Bone marrow (tissue), 2 donors: ENCODE measurements at places on chromosomes 1 and 21.
A peak's percentile ranks its signal among the peaks of the same experiment; 100 is the strongest.

DNA sequence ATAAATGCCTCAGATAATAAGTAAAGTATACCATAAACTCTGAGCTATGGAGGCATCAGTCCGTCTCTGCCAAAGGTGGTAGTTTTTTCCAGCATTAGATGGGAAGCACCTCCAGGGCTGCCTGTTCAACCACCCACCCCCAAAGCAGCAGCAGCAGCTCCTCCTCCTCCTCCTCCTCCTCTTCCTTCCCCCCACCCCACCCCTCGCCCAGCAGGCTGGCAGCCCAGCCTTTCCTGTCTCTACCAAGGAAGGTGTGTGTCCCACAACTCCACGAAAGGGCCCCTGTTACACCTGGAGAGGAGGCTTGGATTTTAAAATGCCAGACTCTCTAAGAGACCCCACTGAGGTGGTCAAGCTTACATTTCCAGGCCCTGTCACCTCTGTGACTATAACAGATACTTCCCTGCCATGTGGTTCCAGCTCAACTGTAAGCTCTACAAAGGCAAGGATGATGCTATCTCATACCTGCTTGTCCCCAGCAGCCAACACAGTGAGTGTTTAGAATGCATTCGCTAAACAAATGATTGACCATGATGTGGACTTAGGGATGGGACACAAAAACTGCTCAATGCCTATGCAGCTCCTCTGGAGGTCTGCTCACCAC lies 76.7 kb downstream of the GFI1 start:
- no peak for DNase-seq

DNA sequence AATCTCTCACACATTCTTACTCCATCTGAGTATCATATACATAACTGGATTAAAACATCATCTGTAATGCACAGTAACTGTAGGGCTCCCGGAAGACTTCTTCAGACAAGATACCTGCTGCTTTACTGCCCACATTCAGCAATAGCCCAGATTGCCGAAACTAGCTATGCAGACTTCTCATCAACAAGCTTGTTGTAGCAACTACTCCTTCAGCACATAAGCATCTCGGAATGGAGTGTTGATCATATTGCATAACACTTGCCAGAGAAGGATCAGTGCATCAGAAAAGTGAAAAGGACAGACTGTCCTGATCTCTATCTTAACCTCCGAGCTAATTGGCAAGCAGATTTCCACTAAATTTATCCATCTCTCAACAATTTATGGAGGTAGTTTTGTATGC lies 354.6 kb upstream of the C1orf87 start:
- no peak for DNase-seq

DNA sequence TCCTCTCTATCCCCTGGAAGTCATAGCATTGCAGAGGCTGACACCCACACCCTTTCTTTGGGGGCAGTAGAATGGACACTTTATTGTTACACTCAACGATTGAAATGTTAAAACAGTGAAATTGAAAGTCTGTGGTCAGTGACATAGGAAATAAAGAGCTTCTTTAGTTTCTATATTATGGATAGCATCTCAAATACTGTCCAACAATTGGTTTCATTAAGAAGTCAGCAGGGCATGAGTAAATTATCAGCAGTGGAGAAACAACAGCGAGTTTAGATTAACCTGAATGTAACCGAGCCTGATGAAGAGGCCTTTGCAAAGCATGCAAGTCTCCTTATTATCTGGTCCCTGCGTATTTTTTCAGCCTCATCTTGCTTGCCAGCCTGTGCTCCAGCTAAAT lies 350.7 kb downstream of the NTNG1 start:
- no peak for DNase-seq

DNA sequence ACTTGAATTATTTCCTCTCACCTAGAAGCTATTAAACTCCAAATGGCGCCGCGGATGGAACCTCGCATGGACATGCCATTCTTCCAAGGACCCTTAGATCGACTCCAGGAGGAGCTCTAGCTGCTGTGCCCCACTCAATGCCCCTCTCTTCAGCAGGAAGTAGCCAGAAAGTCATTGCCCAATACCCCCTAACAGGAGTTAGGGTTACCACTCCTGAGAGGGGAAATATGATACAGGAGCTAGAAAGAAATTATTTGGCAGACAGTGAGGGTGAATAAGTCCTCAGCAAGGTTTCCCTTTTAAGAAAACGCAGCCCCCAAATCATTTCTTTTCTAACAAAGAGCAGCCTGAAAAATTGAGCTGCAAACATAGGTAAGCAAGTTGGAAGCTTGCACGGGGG lies 28.6 kb downstream of the TFB2M start:
- DNase-seq: no peak

DNA sequence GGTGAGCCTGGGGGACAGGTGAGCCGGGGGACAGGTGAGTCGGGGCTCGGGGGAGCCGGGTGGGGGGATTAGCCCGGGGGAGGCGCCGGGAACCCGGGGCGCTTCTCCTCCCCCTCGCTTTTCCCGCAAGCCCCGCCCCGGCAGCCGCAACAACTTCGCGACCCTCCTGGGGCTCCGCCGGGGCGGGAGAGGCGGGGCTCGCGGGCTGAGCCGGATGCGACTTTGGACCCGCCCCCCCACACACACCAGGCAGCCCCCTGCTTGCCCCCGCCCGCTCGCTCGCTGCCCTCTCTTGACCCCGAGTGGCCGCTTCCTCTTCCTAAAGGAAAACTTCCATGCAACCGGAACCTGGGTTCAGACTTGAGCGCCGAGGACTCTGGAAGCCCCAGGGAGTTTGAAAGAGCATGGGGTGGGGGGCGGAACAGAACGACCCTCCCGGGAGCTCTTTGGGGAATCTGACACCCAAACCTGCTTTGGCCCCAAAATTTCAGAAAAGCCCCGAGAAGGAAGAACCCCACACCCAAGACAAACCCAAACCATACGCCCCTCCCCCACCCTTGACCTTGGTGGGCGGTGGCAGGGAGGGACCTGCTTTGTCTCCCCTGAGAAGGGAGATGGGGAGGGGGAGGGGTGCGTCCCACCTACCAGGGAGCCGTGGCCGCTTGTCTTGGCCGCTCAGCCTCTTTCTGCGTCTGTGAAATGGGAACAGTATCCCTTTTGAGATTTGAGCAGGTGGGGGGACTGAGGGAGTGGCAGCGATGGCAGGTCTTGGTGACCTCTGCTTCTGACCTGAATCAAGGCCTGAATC lies 550 bp downstream of the ARHGEF16 start:
- DNase-seq: no peak

GRCh38 chr1:43009274-43009673 lies 50.6 kb upstream of the SLC2A1 start:
- peak; percentile 64 for DNase-seq

DNA sequence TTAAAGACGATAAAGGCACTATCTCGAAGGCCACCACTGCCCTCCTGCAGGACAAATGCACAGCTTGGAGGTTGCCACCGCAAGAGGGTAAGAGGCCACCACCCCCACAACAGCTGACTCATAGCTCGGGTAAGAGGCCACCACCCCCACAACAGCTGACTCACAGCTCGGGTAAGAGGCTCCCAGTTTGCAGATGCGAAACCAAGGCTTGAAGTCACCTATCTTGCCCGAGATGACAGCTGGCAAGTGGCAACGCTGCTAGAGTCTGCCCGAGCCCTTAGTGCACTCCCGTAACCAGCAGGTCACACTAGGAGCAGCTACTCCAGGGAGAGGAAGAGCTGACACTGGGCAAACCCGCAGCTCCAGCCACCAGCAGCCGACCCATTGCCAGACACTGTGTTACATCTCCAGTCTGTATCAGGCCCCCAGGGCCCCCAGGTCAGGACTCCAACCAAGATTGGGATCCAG lies 17.1 kb upstream of the SPSB1 start:
- peak; percentile 85 for DNase-seq

DNA sequence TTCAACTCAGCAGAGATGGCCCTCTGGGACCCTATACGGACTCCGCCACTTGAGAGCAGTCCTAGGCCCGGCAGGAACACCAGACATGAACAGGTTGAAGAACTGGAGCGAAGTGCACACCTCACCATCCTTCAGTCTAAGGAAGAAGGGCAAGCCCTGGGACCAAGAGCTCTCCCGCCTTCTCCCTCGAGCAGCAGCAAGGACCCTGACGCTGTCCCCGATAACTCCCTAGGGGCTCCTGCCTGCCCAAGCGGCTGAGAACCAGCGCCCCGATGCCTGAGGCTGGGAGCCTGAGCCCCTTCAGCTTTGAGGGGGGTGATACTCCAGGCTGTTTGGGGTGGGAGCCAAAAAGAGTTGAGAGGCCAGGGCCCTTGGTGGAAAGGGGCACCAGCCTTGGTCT lies 10.2 kb downstream of the TMEM81 start:
- no peak for DNase-seq

DNA sequence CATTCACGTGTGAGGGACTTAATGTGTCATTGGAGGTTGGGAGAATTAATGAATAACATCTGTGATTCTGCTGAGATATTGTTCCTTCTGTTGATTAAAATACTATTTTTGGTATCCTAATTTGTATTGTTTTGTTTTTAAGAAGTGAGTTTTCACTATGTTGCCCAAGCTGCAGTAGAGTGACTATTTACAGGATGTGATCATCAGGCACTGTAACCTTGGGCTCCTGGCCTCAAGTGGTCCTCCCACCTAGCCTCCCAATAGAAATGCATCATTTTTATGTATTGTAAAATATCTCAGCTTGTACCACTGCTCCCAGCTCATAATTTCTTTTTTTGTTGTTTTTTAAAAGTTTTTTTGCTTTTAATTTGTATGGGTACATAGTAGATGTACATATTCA lies 14.3 kb downstream of the ALG6 start:
- DNase-seq: no peak

DNA sequence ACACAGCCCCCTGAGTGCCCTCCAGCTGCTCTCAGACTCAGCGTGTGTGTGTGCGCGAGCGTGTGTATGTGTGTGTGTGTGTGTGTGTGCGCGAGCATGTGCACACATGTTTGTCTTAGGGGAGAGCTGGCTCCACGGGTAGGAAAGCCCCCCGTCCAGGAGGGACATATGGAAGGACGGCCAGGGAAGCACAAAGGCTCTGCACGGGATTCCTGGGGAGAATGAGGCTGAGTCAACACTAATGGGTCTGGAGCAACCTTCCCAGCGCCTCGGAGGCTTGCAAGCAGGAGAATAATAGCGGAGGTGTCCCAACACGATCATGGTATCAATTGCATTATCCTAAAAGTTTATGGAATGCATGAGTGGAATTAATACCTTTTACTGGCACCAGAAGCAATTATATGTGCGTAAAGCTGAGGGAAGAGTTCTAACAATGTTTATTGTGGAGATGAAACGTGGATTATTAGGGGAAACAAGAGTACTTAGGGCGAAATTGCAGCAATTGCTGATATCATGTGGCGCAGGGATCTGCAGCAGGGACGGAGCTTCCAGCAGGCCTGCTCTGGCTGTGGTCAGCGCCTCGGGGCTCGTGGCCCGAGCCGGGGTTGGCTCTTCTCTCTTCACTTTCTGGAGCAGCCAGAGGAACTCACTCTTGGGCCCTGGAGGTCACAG lies 40.3 kb upstream of the CCDC27 start:
- no peak for DNase-seq

DNA sequence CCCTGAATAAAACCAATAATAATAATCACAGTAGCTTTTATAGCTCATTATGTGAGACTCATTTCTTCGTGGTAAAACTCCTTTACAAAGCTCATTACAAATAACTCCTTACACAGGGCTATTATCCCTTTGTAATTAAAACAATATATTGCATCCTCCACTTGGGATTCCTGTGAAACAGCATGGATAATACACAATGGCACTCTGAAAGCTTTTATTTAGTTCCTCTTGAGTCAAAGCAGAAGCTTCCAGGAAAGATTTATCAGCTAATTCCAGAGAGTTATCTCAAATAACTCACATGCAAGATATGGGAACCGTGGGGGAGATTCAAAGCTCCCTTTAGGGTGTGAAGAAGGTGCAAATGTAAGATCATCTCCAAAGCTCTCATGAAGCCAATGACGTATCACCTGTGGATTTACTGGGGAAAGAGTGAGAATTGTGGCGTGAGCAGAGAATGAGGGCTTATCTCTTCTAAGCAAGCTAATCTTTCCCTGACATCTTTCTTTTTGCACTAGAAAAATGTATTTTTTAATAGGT lies 60.4 kb upstream of the GJA5 start:
- no peak for DNase-seq

GRCh38 chr1:157955857-157956256 lies 37.6 kb upstream of the KIRREL1 start:
- no peak for DNase-seq

DNA sequence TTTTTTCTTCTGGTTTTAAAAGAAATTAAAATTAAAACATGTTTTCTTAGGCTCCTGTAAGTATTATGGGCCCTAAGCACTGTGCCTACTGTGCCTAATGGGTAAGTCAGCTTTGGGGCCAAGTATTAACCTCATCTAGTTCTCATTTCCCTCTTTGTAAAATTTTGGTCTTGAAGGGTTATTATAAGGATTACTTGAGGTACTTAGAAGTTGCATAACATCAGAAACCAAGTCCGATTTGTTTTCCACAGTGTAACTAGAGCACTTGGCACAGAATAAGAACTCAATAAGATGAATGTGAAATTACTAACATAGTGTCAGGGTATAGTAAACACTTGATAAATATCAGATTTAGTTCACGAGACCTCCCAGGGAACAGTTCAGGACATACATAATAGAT lies 16.4 kb upstream of the OSBPL9 start:
- DNase-seq: no peak

DNA sequence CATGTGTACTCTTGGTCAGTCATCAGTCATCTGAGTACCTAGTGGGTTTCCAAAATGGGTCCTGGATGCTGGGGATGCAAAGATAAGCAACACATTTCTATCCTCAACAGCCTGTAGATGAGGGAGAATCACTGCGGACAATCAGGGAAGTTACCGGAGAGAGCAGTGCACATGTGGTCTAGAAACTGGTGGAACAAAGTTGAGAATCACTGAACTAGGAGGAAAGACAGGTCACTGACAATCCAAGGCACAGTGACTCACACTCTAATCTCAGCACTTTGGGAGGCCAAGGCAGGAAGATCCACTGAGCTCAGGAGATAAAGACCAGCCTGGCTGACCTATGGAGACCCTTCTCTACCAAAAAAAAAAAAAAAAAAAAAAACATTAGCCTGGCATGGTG lies 31.4 kb upstream of the LGALS8 start:
- DNase-seq: no peak

GRCh38 chr1:109818988-109819764 lies 55.5 kb upstream of the EPS8L3 start:
- no peak for DNase-seq

GRCh38 chr1:9413071-9413876 lies 120.6 kb downstream of the SPSB1 start:
- DNase-seq: no peak

DNA sequence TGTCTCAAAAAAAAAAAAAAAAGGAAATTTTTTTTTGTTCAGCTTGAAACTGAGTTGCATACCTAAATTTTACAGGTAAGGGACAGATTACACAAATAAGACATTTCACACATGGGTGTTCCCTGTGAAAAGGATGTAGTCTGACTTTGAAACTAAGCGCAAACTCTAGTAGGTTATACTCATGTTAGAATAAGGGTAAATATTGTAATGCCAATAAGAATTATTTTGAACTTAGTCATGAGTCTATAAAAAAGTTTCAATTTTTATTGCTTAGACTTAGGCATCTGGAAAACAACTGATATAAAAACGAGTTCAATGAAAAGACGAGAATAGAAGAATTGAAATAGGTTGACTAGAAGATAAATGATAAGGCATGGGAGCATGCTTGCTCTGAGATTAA lies 122.3 kb downstream of the HMCN1 start:
- no peak for DNase-seq

GRCh38 chr1:89723863-89724262 lies 90.9 kb downstream of the LRRC8C start:
- DNase-seq: peak; percentile 45

GRCh38 chr1:64568171-64568450 lies 98.2 kb downstream of the CACHD1 start:
- DNase-seq: no peak
